ENCODE measurements at places on chromosomes 16 and 17.

- DNase-seq: no peak
Observed at GRCh38 chr17:49691086-49691676, 13.3 kb upstream of the SPOP start.

- no peak for DNase-seq
Observed at GRCh38 chr17:4554441-4554996, 665 bp downstream of the MYBBP1A start.

- DNase-seq: no peak
Observed at GRCh38 chr16:83579436-83579835, 228.3 kb upstream of the HSBP1 start.

- no peak for DNase-seq
Observed at GRCh38 chr16:89596061-89596689, 17.3 kb upstream of the DPEP1 start.

GRCh38 chr17:13616031-13616430, 14.3 kb upstream of the HS3ST3A1 start:
- no peak for DNase-seq

DNA sequence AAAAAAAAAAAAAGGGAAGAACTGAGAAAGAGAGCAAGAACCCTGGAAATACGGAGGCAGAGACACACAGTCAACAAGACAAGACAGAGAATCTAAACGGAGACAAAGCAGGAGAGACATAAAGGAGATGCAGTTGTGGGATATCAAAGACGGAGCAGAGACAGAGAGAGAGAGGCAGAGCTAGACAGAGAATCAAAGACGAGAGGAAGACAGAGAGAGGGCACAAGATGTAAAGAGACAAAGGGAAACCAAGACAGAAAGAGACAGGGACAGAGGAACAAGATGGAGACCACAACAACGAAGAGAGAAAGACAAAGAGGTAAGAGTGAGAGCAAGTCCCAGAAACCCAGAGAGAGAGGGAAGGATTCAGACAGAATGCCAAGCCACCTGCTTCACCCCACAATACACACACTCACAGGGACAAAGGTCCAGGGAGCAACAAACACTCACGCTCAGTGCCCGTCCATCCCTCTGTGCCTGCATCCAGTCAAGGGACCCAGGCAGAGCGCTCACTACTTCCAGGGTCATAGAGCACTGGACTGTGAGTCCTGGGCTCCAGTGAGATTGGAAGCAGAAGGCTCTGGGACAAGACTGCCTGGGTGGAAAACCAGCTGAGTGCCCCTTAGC, 88.9 kb downstream of the C16orf78 start:
- peak; percentile 48 for DNase-seq

DNA sequence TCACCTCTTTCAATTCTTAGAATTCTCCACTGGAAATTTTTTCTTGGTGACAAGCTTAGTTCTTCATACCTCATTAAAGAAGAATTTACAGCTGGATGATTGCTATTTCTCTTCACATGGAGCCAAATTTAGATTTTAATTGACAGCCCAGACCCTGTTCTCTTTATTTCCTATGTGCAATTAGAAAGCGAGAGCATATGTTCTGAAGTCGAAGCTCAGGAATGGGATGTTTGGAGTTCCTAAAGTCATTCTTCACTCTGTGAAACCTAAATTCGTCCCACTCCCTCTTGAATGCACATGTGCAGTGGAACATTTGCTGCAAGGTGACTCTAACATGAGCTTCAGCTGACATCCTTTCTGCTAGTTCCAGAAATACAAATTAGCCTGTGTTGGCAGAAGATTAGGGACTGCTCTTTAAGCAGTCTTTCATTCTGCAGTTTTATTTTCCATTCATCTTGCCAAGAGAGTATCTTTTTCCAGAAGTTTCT, 129.3 kb upstream of the KCNJ16 start:
- no peak for DNase-seq

DNA sequence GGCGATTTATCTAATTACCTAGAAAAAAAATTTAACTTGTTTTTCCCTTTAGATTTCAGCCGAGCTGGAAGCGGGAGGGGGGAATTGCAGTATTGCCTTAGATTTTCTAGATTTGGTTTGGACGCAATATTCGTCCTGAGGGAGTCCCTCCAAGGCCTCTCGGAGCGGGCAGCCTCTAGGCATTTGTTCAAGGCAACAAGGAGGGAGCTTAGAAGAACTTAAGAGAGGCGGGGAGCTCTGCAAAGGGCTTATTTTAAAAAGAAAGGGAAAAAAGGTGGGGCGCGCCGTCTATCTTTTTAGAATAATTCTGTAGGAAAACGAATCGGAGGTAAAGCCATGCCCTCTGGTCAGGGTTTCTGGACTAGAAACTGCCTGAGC, 407 bp upstream of the TMEM94 start:
- no peak for DNase-seq

- DNase-seq: no peak
Observed at GRCh38 chr16:72554935-72555334, 383.0 kb upstream of the PMFBP1 start.

- no peak for DNase-seq
Observed at GRCh38 chr16:73126525-73126853, 78.6 kb upstream of the ZFHX3 start.

- no peak for DNase-seq
Observed at GRCh38 chr16:60217787-60218186, 1483.7 kb upstream of the GOT2 start.

GRCh38 chr17:28878981-28879380, 18.6 kb downstream of the FLOT2 start:
- no peak for DNase-seq

- no peak for DNase-seq
Observed at GRCh38 chr16:46428108-46429061, 192.8 kb downstream of the SHCBP1 start.
